ENCODE measurements at places on chromosomes 16 and 17.

DNA sequence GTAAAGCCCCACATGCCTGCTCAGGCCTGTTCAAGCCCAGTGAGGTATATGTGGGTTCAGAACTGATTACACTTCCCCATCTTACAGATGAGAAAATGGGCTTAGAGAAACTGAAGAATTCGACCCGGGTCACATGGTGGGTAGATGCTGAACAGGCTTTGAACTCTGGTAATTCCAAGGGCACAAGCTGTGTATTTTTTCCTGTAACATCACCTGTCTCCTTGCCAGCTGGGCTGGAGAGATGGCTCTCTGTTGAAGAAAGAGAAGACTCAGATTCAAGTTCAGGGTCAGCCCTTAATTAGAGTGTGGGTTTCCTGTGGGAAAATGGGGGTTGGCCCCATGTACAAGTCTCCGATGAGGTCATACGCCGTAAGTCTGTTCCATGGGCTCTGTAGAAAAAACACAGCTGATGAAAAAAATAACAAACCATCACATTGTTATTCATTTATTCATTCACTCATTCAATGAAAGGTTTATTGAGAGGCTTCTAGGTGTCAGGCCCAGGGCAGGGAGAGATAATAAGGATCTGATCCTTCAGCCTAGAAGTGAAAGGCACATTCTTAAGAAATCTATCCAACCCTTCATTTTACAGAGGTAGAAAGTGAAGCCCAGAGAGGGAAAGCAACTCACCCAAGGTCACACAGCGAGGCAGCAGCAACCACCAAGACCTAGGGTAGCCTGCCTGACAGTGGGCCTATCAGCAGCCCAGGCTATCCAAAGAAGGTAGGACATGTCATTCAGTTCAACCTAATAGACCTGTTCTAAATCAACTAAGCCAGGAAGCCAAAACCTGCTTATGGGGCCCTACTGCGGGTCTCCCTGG, 482.8 kb downstream of the SOX9 start:
- no peak for DNase-seq

GRCh38 chr16:85536073-85536410, 77.1 kb upstream of the GSE1 start:
- DNase-seq = no peak

GRCh38 chr17:78677303-78678221, 100.4 kb upstream of the DNAH17 start:
- no peak for DNase-seq

DNA sequence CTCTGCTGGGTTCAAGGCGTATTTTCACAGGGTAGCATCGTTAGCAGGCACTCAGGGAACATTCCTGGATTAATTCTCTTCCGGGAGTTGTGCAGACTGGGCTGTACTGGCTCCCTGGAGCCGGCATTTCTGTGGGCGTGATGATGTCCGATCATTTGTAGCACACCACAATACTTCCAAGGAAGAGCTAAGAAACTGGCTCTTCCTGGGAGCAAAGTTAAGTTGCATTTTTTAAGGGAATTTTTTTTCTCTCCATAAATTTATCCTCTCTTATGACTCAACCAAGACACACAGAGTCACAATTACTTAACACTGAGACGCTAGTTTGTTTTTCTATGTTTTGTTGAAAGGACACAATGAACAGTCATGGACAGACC, 211.6 kb upstream of the FOXF1 start:
- no peak for DNase-seq

DNA sequence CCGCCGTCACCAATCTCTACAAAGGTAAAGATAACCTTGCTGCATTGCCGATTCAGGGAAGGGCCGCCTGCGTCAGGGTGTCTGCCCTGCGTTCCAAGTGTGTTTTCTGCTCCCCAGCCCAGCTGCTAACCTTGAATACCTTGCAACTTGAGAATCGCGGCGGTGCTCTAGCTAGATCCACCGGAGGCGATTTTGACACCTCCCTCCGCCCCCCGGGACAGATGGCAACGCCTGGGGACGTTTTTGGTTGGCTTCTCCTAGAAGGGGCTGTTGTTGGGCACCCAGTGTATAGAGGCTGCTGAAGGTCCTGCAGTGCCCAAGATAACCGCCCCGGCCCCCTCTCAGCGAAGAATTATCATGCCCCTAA, 1.5 kb downstream of the HAPSTR1 start:
- no peak for DNase-seq

GRCh38 chr16:27824006-27824405, 239.5 kb downstream of the GSG1L start:
- no peak for DNase-seq

DNA sequence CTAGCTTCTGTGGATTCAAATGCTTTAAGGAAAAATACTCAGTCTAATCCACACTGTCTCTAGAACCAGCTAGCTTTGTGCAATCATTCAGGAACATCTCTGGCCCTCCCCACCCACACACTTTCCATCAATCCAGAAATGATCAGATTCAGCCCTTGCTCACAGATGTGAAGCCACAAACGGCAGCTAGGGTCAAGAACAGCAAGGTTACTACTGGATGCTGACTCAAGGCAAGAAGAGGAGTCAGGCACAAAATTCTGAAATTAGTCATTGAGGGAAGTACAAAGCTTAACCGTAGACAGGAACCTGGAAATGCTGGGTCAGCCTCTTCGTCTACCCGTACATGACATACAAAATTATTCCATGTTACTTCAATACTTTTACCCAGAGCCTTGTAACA, 174.6 kb downstream of the CDH13 start:
- DNase-seq = no peak

GRCh38 chr16:1431497-1432270, 806 bp downstream of the PERCC1 start:
- DNase-seq = no peak

DNA sequence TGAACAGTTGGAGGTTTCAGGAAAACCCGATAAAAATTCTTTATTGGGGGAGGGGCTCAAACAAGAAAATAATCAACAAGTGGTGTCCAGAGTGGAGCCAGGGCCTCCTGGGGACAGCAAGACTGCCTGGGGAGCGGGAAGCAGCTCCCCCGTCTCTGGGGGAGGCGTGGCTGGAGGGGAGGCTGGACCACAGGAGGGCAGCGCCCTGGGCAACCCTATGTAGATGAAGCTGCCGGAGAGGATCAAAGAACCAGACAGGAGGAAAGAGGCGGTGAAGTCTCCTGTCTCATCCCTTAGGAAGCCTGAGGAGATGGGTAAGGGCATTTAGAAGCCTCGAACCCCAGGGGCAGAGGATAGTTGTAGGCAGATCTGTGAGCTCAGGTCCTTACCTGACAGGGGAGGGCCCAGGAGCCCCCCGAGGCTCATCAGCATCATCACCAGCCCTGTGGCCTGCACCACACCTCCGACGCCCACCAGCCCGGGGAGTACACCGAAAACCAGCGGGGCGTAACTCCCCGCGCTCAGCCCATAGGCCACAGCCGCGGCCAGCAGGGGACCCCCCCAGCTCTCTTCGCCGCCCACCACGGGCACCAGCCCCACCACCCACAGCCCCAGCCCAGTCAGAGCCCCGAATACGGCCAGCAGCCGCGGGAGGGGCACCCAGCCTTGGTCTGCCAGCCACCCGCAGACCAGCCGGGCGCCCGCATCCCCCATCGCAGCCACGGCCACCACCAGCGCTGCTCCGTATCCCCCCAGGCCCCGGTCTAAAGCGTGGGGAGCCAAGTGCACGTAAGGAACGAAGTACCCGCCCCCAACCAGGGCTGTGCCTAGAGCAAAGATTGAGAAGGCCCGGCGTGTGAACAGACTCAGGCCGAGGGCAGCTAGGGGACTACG, 2.0 kb downstream of the SLC16A11 start:
- no peak for DNase-seq

- no peak for DNase-seq
Observed at GRCh38 chr16:9521749-9522370, 430.4 kb downstream of the HAPSTR1 start.

DNA sequence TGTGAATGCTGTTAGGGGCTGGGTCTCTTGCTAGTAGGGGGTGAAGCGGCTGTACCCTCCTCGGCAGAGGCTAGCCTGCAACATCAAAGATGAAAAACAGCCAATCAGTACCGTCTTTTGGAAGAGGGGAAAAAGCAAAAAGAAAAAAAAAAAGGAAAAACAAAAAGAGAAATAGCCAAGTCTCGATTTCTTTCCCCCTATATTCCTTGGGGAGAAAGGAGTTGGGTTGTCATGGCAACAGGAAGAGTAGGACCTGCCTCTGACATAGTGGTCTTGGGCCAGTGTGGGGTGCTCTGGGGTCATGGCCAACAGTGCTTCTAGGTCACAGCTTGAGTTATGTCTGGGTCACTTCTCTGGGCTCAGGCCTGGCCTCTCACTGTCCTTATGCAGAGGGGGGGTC, 17.9 kb downstream of the ENGASE start:
- DNase-seq = no peak

- no peak for DNase-seq
Observed at GRCh38 chr16:68396481-68396880, 51.8 kb downstream of the SMPD3 start.

DNA sequence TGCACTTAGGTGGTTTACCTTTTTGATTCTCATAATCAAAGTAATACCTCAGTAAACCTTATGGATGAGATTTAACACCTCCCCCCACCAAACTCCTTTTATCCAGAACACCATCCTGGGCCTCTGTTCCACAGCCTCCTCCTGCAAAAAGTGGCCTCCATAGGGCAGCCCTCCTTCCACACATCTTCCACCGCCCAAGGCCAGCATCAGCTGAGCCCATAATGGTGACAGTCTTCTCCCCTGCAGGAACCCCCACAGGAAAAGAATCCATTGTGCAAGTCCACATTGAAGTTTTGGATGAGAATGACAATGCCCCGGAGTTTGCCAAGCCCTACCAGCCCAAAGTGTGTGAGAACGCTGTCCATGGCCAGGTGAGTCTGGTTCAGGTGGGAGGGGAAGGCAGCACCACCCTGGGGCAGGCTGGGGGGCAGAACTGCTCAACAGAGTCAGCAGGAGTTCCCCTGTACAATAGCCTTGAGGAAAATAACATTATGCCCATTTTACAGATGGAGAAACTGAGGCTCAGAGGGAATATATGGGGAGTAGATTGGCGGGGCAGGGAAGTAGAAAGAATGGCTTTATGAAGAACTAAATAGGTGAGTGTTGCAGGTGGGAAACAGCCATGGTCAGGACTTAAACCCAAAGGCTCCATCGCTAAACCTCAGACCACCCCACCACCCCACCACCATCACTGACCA, 29.2 kb upstream of the BEAN1 start:
- no peak for DNase-seq

DNA sequence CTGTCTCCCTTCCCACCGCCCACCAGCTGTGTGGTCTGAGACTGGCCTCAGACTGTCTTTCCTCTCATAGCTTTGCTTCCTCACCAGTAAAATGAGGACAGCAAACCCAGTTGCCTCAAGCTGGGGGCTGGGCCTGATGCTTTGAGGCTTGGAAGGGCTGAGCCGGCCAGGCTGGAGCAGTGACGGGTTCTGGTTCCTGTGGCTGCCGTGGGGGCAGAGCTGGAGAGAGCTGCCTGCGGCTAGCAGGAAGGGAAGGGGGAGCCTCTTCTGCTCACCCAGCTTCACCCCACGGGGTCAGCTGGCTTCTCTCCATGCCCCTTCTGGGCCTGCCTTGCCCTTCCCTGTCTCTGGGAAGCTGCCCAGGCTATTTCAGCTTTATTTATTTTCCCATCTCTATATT, 23.7 kb downstream of the LASP1 start:
- no peak for DNase-seq

GRCh38 chr16:88477631-88478519, 24.8 kb downstream of the ZFPM1 start:
- no peak for DNase-seq

DNA sequence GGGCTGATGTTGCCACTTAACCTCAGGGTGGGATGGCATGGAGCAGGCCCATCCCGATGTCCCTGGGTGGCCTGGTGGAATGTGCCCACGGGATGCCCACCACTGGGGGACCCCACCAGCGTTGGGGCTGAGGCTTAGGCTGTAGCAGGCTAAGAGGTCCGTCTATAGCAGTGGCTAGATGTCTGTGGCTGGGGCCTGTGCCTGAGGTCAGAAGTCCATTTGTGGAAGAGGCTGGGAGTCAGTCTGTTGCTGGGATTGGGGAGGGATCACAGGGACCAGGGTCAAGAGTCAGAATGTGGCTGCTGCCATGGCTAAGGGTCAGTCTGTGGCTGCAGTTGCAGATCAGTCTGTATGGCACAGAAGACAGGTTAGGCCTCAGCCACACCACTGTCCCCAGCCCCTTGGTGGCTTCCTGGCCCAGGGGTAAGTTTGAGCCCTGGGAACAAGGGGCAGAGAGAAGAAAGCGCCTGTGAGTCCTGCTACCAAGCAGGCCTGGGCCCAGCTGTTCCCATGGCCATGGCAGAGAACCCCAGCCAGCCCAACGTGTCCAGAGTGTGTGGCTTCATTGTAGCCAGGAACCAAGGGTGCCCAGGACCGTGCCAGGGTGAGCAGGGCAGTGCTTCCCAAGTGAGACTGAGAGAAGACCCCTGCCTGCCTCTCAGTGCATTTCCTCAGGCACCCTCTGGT, 35.7 kb downstream of the RAI1 start:
- no peak for DNase-seq

GRCh38 chr17:34241062-34241461, 14.0 kb upstream of the CCL2 start:
- DNase-seq = no peak

DNA sequence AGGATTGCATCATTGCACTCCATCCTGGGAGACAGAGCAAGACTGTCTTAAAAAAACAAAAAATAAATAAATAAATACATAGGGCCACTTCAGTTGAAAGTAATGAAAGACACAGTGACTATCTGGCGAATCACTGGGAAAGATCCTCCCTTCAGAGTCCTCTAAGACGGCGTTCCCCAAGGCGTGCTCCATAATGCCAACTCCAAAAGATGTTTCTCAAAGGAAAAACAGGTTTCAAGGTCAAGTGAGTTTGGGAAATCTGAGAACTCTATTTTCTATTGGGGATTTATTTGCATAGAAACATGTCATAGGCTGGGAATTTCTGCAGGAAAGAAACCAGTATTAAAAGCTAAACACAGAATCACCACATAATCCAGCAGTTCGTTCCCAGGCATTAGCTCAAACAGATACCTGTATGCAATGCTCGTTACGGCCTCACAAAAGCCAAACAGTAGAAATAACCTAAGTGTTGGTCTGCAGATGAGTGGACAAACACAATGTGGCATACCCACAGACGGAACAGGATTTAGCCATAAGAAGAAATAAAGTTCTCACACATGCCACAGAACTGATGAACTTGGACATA, 7.9 kb downstream of the KLHDC4 start:
- no peak for DNase-seq

DNA sequence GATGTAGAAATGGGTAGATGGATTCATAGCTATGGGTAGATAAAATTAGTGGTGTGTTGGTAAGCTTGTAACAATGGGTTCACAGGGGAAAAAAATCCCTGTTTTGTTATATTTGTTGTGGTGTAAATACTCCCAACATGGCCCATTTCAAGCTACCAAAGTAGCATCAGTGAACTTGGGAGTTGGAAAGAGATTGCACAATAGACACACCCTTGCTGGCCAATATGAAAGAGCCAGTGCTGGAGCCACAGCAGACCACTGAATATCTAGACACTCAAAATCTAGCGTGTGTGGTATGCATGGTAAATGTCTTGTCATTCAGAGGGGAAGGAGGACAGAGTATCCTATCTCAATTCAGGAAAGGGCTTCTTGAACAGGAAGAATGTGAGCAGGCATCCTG, 565.1 kb upstream of the SALL1 start:
- DNase-seq = no peak

Data from stimulated activated CD8-positive, alpha-beta memory T cell treated with anti-CD3 and anti-CD28 coated beads, Interleukin-15, amount 100 ng/mL, for 4 hours (primary cell).